ENCODE measurements at places on chromosomes 1 and 21.

DNA sequence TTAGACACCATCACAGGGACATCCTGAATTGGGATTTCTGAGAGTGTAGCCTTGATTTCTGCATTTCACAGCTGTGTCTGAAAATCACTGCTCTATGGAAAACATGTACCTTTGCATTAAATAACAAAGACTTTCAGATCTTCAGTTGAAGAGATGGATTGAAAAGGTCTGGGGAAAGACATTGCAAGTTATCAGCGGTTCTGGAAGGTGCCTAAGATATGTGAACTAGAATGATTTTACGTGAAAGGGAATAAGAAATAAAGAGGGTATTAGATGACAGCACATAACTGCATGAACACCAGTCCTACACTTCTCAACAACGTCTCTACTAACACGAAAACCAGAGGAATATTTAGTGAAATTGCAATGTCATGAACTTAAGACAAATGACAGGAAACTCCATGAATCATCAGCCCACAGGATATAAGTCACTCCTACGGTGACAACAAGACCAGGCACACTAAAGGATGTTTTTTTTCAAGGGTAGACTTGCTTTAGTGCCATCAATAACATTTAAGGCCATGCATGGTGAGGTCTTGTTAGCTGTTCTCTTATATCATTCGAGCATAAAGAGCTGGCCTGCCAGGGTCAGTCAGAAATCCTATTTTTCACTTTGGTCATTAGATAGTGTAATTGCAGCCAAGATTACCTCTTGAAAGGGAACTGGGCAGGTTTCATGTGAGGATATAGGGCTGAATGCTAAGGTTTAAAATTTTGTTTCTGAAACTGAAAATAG is 283.1 kb downstream of the GRIK1 start:
- no peak for DNase-seq

- no peak for DNase-seq
Observed at GRCh38 chr1:53391296-53391695, 63.4 kb upstream of the LRP8 start.

- DNase-seq = no peak
Observed at GRCh38 chr1:184417916-184418315, 31.1 kb downstream of the C1orf21 start.

- DNase-seq = no peak
Observed at GRCh38 chr1:240737766-240738265, 125.9 kb upstream of the GREM2 start.

DNA sequence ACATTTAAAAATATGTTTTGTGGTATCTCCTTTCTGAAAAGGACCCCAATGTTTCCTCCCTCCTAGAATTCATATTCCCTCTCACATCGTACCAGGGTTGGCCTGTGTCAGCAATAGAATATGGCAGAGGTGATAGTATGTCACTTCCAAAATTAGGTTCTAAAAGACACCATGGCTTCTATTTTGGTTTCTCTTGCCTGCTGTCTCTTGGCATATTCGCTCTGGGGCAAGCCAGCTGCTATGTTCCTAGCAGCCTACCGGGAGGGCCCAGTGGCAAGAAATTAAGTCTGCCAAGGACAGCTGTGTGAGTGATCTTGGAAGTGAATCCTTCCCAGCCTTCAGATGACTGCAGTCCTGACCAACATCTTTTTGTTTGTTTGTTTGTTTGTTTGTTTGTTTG is 92.9 kb upstream of the PPM1J start:
- DNase-seq = no peak

GRCh38 chr1:109655615-109656519 is at the start of gene GSTM4:
TSS of gene GSTM4 (plus strand) at chr1:109656099. CDS start at chr1:109656390, 291 bp downstream.
- DNase-seq = no peak

DNA sequence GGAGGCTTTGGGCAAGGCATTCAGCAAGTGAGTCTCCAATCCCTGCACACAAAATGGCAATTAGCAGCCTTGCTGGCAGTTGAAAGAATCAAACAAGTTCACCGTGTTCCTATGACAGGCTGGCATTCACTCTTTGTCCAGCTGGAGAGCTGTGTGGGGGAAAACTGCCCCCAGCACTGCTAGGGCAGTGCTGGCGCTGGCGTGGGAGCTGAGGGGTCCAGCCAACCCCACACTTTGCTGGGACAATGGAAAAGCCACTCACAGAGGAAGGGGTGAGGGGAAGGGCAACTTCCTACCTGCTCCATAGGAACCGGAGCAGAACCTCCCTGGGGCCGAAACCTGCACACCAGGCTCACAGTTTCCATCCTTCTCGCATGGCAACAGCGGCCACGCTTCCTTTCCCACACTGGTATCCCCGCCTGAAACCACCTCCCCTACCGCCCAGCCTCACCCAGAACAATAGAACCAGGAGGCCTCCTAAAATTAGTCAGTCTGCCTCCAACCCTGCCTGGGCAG is 26.7 kb upstream of the KCNN3 start:
- no peak for DNase-seq

DNA sequence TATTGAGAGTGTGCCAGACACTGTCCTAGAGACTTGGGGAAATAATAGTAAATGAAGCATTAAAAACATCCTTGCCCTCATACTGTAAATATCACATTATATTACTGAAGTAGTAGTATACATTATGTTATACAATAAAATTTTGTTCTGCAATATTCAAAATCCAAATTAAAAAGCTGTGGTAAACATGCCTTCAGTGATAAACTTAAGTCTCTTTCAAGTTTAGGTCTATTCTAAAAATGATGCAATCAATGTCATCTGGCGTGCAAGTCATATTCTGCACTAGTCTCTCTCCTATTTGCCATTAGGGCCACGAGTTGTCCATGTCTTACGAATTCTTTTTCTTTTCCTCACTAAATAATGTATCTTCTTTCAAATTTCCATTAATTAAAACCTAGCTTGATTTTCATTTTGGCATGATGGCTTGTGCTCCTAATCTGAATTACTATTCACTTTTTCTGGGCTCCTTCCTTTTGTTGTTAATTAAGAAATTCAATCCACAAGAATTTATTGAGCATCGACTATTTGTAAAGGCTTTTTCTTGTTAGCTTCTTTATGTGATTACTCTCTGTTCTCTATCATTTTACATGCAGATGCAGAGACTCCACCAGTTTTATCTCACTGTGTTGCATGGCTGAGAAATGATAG is 130.7 kb downstream of the COQ8A start:
- DNase-seq = no peak

GRCh38 chr1:32349211-32349708 is 13.0 kb downstream of the FAM229A start:
- DNase-seq = no peak

Measured in cortex of kidney (tissue), 1 donor.